ENCODE measurements at places on chromosomes 5 and 9.

DNA sequence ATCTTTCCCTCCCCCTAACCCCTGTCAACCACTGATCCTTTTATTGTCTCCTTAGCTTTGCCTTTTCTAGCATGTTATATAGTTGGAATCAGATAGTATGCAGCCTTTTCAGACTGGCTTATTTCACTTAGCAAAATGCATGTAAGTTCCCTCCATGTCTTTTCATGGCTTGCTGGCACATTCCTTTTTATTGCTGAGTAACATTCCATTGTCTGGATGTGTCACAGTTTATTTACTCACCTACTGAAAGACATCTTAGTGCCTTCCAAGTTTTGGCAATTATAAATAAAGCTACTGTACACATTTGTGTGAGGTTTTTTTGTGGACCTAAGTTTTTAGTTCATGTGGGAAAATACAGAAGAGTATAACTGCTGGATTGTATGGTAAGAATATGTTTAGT, 230.1 kb downstream of the PBX3 start:
- DNase-seq, result no peak

DNA sequence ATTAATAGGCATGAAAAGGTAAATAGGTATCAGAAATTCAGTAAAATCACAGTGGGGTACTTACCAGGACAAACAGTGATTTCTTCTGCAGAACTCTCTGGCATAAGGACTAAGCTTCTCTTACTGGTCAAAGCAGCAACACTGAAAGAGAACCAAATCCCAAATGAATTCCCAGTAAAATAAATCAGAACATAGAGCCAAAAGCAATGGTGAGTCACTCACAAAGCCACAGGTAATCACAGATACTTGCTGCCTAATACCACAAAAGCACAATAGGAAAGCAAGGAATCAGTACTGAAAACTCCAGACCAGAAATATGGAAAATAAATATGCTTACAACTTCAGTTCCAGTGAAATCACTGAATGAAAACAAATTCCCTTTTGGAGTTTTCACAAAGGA, 50.7 kb downstream of the UIMC1 start:
- no peak for DNase-seq

DNA sequence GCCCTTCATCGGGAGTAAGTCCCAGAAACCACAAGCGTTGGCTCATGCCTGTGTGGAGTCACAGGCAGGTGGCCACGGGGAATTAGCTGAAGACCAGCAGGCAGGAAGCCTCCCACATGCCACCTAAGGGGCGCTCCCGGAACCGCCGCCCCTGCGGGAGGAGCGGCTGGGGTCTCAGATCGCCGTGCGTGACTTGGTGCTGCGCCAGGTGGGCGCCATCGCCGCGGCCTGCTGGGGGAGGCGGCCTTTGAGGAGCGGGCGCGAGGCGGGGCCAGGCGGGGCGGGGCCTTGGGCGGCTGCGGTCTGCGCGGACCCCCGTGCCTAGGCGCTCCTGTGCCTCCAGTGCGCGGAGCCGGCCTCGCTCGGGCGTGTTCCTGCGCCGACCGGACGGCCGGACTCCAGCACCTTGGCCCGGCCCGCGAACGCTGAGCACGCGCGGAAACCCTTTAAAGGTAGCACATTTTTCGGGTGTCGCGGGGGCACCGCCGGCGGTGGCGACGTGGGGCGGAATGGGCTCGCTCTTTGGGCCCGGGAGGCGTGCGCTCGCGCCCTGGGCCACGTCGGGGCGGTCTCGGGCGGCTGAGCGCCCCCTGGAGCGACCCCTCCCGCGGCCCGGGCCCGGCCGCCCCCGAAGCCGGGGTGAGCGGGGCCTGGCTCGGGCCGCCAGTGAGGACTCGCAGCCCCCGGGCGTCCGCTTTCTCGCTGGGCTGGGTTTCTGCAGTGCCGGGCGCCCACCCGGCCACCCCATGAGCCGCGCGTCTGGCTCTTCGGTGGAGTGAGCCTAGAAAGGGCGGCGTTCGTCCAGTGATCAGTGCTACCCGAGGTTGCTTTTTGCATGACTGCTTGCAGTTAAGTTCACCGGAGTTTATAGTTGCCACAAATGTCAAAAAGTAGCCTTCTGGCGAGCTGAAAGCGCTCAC, 24.5 kb downstream of the LECT2 start:
- DNase-seq, result no peak

DNA sequence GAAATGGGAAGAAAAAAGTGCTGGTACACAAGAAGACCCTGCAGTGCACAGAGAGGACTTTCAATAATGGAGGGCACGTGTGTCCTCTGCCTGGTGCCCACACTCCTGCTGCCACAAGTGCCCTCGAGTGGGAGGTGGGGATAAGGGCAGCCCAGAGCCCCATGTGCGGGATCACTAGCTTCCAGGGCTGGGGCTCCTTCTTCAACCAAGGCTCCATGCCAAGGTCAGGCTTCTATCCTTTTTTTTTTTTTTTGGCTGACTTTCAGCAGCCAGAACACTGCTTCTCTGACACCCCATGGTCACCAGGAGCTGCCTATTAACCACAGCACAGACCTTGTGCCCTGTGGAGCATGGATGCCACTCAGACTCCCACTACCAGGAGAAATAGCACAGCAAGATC, 7.5 kb downstream of the ACSL6 start:
- no peak for DNase-seq

DNA sequence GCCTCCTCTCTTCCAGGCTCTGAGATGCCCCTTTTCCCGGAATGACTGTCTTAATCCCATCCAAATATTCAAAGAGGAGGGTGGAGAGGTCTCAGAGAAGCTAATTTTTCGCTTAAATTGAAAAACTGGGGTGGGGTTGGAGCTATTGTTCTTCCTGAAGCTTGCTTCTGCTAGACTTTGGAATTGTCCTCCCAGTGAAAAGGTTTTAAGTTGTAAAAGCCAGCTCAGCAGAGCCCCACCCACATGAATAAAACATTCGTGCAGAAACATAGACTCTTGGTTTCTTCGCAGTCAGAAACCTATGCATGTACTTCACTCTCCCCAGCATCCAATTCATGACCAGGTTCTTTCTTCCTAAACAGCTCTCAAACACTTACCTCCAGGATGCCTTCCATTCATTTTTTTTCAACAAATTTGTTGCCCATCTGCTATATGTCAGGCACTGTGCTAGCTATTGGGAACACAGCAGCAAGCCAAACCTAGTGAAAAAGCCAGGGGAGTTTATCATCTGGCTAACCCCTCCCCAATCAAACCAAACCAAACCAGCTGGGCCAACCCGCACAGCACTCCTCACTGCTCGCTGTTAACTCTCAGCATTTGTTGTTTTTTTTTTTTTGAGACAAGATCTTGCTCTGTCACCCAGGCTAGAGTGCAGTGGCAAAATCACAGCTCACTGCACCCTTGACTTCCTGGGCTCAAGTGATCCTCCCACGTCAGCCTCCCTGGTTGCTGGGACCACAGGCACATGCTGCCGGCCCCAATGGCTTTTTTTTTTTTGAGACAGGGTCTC, 37.9 kb upstream of the OCLN start:
- DNase-seq, result no peak
